ENCODE measurements at places on chromosomes 5 and 9. TPM values are rescaled to one million over a fixed set of nuclear protein-coding genes. Genes with fewer than 3 reads are reported as not detected.

Gene ADRB2
- total RNA-seq, result 2.6 TPM

DNA sequence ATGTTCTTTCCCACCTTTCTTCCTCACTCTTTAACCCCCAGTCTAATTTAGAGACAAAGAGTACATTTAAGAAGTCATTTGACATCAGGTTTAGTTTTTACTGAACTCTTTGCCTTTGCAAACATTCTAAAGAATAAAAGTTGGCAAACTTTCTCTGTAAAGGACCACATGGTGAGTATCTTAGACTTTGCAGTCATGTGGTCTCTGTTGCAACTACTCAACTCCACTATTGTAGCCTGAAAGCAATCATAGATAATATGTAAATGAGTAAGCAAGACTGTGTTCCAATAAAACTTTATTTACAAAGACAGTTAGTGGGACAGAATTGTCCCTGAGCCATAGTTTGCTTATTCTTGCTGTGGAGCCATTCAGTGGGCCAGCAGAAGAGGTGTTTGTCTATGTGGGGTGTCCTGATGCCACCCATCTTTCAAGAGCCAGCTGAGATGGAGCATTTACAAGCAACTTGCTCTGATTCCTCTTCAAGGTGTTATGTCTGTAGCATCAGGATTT, 25.4 kb downstream of the ABLIM3 start:
- DNase-seq, result no peak

Gene TOR2A
- 15.0 TPM for total RNA-seq

Gene ACSL6
- total RNA-seq, result not detected

Gene ZNF79
- total RNA-seq, result 4.7 TPM

Gene PCDHB13
- 0.23 TPM for total RNA-seq
